ENCODE measurements at places on chromosomes 12 and 14.

DNA sequence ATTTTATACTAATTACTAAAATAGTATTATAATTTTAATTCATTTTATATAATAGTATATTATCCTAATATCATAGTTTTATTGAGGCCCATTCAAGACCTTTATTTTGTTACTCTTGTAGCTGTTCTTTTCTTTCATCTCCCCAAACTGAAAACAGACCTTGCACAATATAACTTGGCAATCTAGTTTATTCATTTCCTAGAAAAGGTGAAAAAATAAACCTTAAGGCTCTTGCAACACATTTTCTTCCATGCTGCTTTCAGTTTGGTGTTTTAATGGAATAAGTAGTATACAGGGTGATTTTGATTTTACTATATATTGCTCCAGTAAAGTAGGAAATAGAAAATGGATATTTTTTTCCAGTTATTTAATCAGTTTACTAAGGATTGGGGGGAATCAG is 174.0 kb downstream of the SLC2A13 start:
- no peak for DNase-seq

DNA sequence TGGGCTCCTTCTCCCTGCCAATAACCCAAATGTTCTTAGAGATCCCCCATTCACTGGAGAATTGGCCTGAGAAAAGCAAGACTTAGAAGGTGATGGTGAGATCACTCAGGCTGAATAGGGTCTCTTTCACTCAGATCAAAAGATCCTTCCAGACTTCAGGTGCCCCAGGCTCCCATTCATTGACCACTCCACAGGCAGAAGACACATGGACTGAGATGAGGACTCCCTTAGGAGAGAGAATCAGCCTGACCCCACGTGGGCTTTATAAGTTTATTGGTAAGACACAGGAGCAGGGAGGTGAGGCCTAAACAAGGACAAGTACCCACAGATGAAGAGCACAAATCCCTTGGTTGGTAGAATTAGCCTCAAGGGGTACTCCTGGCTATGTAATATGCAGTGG is 6.1 kb upstream of the KRT72 start:
- no peak for DNase-seq

- DNase-seq = no peak
These were observed 11.4 kb upstream of the RNF34 start for GRCh38 chr12:121388421-121388981.

DNA sequence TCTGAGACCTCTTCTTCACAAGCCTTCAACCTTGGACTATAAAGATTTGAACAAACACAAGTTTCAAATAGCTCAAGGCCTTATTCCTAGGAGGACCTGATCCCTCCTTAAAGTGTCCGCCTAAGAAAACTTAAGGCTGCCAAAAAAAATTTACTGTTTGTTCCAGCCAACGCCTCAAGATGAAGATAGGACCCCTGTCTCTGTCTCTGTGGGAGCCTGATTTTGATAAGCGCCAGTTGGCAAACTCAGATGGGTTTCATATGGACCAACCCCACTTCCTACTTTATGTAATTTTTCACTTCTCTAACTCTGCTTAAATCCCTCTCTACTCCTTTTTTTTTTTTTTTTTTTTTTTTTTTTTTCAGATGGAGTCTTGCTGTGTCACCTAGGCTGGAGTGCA is 11.0 kb downstream of the FKBP3 start:
- no peak for DNase-seq

DNA sequence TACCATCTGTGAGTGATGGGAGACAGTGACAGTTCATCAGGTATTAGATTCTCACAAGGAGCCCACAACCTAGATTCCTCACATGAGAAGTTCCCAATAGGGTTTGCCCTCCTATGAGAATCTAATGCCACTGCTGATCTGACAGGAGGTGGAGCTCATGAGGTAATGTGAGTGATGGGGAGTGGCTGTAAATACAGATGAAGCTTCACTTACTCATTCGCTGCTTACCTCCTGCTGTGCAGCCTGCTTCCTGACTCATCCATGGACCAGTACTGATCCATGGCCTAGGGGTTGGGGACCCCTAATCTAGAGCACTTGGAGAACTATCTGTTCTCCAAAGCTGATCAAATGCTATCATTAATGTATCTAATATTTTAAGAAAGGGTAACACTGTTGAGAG is 17.7 kb downstream of the CLEC2D start:
- DNase-seq = no peak

DNA sequence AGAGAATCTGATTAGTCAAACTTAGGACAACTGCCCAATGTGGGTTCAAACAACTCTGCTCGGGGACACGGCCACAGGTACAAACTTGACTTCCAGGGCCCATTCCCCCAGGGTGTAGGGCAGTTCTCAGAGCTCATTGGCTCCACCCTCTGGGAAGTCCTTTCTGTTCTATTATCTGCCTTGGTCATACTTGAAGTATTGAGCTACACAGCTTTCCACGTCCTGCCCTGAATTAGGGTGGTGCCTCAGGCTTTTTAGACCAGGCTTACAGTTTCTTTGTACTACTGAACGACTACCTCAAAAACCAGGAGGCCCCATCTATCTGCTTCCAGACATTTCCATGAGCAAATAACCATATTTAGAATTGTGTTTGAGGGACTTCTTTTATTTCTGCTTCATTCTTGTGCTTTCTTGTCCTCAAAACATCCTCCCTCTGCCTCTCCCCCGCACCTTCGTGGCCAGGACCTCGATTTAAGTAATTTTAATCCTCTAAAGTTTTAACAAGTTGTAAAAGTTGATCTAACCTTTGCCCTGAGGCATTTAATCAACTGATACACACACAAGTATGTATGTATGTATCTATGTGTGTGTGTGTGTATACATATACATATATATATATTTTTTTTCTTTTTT is 281.7 kb upstream of the AMIGO2 start:
- no peak for DNase-seq

DNA sequence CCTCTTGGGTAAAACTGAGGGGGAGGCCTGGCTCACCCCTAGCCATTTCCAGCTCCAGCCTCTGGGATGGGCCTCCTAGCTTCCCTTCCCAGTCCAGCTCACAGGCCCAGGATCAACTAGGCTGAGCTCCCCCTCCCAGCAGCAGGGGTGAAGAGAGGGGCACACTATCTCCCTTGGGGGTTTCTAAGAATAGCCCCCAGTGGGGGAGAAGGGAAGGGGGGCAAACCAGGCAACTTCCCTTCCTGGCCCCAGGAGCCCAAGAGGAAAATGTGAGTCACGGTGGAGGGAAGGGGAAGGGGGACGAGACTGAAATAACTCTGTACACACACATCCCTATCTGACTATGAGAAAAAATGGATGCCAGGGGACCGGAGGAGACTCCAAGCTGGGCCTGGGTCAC is 9.0 kb downstream of the ADCY6 start:
- DNase-seq = no peak

DNA sequence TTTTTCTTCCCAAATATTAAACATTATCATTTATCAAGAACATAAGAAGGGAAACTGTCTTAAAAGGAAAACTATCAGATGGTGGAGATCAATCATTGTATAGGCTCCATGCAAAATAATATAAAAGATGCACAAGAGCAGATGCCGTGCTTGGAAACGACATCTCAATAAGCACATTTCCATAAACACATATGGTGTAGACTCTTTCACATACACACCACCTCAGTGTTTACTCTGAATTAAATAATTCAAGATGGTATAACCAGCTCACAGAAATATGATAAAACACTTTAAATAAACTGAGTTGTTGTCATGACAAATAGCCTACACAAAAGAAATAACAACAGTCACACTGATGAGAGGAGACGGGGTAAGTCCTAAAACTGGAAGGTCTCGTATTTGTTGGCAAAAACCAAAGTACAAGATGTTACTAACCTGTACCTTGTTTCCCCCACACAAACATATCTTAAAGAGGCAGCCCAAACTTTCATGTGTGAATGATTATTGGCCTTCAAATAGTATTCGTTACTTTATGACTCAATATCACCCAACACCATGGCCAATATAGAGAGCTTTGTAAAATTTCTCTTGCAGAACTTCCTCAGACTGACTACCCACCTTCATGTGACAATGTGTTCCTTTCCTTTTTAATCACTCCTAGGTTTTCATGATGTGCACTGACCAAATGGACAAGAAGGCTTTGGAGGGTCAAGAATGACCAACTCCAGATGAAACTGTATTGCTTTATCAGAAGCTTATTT is 48.6 kb upstream of the TMPO start:
- no peak for DNase-seq

- no peak for DNase-seq
These were observed 3.5 kb upstream of the CEP128 start for GRCh38 chr14:80944861-80945617.

DNA sequence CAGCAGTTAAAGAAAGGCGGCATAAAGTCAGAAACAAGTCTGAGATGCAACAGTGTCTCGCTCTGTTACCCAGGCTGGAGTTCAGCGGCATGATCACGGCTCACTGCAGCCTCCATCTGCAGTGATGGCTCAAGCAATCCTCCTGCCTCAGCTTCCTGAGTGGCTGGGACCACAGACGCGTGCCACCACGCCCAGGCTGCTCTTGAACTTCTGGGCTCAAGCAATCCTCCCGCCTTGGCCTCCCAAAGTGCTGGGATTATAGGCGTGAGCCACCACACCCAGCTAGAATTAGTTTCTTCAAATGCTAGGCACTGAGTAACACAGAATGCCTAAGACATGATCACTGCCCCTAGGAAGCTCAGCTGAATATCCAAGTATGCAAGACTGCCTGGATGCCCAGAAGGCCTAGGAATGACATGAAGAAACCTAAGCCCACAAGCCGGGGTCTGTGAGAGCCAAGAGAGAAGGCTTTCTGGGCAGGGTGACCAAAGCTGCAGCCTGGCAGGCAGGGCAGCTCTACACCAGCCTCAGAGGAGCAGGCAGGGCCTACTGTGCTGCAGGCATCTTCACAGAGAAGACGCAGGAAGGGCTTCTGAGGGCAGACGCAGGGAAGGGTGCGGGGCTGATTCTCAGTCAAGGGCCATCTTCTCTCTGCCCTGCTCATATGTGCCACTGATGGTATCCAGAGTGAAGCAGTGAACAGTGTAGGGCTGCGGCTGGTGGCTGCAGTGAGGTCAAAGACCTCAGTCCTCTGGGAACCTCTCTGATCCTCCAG is 4.3 kb upstream of the PPP2R5C start:
- no peak for DNase-seq

DNA sequence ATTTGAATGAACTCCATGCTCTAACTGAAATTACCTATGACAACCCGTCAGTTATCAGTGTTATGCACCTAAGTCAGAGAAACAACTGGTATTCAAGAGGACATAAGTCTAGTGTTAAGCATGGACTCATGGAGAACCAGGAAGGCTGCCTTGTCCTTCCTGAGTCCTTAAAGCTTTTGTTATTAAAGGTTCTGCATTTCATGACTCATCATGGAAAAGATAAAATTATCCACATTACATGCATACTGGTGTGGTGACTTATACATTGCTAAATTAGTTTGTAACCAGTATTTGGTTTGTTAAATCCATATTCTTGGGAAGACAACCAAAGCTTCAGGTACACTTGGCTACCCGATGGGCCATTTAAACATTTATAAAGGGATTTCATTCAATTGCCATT is 6.5 kb upstream of the OR4E1 start:
- no peak for DNase-seq

GRCh38 chr12:68117661-68118060 is 41.9 kb downstream of the IFNG start:
- DNase-seq = no peak

GRCh38 chr12:62375603-62376002 is 91.0 kb upstream of the MON2 start:
- DNase-seq = no peak

DNA sequence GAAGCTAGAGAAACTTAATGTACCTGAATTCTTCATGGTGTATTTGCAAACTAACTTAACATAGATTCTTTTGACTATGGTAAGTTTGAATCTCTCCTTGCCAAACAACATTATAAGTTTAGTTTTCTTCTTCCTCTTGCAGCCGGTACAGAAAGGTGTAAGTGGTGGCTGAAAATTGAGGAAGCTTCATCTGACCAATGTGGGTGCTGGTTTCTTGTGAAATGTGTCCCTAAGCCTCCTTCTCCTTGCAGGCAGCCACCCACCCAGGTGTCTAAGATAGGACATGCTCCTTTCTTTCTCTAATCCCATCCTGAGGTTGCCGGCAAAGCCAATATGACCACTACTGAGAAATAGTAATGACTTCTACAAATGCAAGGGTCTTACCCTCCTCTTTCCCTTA is 20.6 kb downstream of the GSG1 start:
- DNase-seq = no peak

DNA sequence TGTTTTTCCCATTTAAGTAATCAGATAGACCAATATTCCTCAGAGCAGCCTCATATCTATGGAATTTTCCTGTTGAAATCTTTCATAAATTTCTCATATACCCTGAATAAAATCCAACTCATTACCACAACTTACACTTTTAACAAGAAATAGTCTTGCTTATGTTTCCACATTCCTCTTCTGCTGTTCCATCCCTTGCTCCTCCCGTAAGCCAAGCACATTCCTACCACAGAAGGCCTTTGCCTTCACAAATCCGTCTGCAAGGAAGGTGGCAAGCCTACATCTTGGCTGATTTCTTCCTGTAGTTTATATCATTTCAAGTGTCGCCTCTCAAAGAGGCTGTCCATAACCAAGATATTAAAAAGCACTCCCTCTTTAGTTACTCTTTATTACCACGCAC is 127.7 kb downstream of the C12orf50 start:
- DNase-seq = no peak

- no peak for DNase-seq
These were observed 9.4 kb downstream of the TNFRSF1A start for GRCh38 chr12:6332459-6332858.

DNA sequence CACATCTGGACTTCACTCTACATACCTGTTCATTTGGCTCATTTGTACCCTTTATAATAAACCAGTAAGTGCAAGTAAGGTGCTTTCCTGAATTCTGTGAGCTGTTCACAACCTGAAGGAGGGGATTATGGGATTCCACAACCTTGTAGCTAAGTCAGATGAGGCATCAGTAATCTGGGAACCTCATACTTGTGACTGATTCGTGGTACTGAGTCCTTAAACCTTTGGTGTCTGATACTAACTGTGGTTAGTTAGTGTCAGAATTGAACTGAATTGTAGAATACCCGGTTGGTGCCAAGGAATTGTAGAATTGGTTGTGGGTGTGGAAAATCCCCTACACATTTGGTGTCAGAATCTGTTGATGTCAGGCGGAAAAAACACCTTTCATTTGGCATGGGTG is 83.4 kb downstream of the TMX1 start:
- DNase-seq = no peak

DNA sequence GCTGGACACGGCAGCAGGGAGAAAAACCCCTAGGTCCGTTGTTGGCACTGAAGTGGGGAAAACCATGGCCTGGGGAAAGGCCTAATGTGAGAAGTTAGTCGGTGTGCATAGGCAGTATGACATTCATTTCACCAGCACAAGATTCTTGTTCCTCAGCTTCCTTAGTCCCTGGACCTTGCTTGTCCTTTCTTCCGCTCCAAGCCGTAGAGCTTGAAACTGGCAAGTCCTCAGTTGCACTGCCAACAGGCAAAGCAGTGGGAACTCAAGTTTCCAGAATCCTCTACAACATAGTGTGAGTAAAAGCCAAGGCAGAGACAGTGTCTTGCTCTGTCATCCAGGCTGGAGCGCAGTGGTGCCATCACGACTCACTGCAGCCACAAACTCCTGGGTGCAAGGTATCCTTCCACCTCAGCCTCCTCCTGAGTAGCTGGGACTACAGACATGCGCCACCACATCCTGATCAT is 138.5 kb upstream of the AMIGO2 start:
- DNase-seq = no peak

- no peak for DNase-seq
These were observed 94.1 kb downstream of the PAX9 start for GRCh38 chr14:36755756-36756155.
